ENCODE measurements at places on chromosomes 6 and 20.

DNA sequence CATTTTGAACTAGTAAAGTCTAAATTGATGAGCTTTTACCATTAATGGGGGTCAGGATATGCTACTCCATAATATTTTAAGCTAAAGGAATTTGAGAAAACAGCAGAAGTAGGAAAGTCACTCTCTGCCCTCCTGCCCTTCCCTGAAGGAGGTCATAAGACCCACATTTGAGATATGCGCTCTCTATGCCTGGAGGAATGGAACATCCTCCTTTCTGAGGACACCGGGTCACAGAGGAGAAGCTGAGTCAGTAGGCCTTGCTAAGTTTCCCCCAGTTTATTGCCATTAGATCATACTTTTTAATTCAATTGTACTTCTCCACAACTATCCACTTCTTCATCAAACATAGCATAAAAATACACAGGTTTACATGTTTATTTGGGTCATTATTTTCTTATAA lies 40.3 kb downstream of the AKAP7 start:
- DNase-seq = no peak

GRCh38 chr20:64239449-64240242 lies 15.9 kb upstream of the PCMTD2 start:
- no peak for DNase-seq

GRCh38 chr6:148285205-148285604 lies 57.4 kb upstream of the SASH1 start:
- no peak for DNase-seq

DNA sequence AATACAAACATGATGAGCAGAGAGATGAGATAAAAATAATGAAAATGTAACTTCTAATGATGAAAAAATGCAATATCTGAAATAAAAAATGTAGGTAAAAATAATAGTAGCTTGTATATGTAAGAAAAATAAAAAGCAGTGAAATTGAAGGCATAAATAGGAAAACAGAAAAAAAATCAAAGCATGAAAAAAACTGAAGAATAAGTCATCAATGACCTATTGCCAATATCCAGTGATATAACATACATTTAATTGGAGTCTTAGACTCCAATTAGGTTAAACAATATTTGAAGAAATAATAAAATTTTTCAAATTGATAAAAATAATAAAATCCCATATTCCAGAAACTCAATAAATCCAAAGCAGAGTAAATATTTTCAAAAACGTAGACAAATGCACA lies 114.0 kb upstream of the HDGFL1 start:
- no peak for DNase-seq

DNA sequence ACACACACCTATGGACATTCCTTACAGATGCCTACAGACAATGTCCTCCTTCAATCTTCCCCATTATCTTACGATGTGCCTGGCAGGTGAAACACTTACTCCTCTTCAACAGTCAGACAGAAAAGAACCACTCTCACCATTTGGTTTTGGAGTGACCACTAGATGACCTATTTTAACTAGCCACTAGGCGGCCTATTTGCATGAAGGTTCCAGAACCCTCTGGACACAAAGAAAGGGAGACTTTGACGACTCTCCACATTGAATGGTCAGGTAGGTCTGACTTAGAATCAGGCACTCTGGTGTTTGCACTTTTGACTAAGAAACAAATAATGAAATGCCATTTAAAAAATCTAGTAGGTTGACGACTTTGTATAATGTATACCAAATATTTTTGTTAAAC lies 42.0 kb downstream of the PNLDC1 start:
- no peak for DNase-seq

- DNase-seq = no peak
Measured at GRCh38 chr20:50445354-50446151, 64.6 kb upstream of the PTPN1 start.

- no peak for DNase-seq
Measured at GRCh38 chr6:154768280-154768679, 35.1 kb downstream of the SCAF8 start.

- DNase-seq = no peak
Measured at GRCh38 chr6:133983099-133983939, 30.3 kb downstream of the TBPL1 start.

DNA sequence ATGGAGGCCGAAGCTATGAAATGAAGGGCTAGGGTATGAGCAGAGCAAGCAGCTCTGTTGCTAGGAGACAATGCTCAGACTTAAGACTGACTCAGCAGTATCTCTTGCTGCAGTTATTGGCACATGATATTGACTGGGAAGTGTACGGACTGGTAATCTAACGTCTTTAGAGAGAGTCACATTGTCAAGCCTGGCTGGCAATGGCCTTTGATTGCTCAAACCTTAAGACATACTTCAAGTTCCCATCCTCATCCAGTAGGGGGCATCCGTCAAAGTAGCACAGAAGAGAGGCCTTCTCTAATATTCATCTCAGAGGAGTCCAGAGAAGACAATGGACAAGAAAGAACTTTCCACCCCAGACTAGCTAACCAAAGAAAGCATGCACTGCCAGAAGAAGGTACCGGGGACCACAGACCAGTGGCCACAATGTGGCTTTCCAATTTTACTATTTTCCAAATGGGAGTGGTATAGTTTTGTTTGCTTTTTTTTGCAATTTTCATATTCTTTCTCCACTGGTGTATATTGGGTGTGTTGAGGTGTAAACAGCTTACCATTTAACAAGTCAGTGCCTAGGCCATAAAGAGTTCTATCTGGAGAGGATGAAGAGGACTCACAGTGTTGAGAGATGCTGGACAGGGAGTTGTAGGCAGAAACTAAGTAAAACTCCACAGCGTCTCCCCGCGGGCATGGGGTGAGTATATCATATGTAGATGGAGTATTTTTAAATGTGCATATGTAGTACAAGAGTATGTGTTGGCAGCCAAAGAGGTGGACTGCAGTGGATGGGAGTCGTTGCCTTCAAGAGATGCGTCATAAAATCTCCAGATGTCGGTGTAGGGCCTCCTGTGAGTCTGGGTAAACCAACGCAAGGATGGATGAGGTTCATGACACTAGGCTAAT lies 36.7 kb downstream of the LRFN2 start:
- no peak for DNase-seq

DNA sequence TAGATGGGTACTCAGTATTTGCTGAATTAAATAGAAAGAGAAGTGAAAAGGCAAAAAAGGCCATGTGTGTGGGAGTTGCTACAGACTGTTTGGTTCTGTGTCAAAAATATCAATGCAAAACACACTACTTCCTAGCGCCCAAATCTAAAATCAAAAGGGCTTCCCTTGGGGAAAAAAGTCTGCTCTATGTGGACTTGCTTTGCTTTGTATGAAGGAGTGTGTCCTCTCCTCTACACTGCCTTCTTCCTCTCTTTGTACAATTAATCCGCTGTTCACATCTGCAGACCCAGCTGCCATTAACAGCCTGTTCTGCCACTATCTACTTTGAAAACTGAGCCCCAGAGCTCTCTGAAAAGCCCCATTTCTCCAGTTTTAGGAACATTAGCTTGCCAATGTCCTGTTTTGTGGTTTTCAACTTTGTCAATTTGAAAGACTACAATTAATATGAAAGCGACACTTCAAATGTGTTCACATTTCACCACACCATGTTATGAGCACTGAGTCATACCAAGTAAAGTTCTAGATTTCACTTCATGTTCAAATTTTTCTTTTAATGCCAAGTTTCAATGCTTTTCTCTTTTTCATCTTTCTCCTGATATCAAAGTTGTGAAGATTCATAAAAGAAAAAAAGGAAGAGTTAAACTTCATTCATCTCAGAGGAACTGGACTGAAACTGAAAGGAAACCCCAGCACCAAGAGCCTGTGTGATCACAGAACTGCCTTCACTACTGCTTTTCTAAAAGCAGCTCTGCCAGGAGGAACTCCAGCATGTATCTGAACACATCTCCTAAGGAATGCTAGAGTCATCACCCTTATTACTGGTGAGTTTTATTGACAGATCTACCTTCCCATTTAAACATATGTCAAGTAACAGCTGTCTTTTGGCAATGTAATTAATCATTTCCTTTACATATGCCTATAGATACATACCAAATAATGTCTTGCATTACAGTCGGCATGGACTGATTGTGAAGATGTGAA lies 102.6 kb downstream of the KIF13A start:
- DNase-seq = no peak

DNA sequence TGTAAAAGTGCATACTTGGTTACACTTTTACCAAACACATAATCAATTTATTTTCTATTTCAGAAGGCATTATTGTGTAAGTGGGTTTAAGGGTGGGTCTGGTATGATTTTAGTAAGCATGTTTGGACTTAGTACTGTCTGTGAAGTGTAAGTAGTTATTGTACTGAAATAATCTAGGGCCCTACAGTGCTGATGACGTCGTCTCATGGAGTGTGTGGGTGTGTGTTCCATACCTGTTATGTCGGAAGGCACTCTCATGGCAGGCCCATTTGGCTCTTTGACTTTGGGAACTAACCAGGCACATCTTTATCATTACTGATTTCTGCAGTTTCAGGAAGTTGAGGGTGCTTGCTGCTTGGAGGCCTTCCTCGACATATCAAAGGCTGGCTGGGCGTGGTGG lies 155.1 kb downstream of the SASH1 start:
- no peak for DNase-seq

- no peak for DNase-seq
Measured at GRCh38 chr6:4880363-4880762, 104.2 kb downstream of the CDYL start.

GRCh38 chr6:12339808-12340487 lies 49.8 kb downstream of the EDN1 start:
- DNase-seq = no peak

- DNase-seq = no peak
Measured at GRCh38 chr6:108156938-108157233, 8.9 kb upstream of the NR2E1 start.

- no peak for DNase-seq
Measured at GRCh38 chr20:62122654-62123449, 577 bp downstream of the LSM14B start.

GRCh38 chr6:47348316-47348863 lies 38.7 kb upstream of the TNFRSF21 start:
- no peak for DNase-seq

GRCh38 chr6:99393366-99393697 lies 663 bp downstream of the COQ3 start:
- no peak for DNase-seq

DNA sequence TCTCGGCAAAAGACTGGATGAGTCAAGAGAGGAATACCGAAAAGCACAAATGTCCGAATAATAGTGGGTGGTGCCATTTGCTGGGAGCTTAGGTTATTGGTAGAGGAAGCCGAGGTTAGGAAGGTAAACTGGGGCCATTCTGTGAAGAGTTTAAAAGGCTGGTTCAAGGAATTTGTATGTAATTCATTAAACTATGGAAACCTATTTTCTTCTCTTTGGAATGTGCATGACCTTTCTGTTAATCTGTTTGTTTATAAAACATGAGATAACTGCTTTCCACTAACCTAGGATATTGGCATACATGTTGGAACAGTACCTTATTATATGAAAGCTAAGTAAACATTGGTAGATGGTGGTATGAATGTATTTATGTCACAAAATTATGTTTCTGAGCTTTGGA lies 71.8 kb downstream of the LCA5 start:
- DNase-seq = no peak

GRCh38 chr20:8386991-8387390 lies 254.9 kb downstream of the PLCB1 start:
- no peak for DNase-seq

DNA sequence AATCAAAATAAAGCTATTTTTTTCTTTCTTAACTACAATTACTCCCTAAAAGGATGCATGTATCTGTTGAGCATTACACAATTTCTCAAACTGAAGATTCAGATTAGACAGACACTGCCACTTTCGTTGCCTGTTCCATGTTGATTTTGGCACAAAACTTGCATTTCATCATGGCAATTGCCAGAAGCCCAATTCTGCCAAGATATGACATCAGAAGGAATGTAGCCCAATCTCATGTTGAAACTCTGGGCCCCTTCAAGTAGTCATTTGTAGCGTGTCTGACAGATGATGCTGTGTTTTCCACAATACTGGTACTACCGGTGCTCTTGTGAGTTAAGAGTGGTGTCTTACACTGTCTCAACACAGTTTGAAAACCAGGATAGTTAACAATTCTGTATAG lies 705.4 kb downstream of the PTPRT start:
- no peak for DNase-seq

DNA sequence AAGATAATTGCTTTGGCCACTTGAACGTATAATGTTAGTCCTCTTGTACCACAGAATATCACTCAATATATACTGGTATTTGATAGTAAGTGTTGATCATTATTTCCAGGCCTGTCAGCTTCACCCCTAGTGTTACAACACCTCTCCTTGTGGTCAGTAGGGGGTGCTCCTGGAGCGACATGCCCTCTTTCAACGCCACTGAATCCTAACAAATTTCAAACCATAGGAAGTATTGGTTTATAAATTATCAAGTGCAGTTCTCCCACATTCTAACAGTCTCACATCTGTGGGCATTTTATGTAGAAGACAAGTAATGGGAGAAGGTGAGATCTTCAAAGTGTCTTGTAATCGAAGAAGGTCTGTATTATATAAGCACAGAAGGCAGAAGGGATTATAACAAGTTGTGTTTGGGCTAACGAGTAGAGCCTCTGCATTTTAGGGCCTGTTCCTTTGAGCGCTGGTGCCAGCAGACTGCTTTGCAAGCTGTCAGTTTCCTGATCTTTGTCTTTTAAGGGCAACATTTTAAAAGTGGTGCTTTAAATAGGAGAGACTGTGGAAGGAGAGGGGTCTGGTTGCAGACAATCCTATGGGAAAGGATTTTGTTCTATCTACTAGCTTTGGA lies 57.1 kb upstream of the CEP162 start:
- no peak for DNase-seq

DNA sequence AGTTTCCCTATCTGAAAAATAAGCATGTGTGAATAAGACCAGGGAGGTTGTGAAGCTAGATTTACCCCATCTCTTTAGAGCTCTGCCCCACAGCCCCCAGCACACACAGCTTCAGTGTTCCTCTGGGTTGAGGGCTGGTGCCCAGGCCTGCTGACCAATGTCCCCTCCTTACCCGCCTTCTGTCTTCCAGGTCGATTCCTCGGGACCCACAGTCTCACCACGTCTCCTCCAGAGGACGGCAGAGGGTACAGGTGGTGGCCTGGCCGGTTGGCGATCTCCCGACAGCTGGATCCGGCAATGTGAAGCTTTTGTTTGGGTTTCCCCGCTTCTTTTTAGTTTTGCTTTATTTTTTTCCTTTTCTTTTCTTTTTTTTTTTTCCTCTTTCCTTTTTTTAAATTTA lies 42.0 kb downstream of the STK35 start:
- no peak for DNase-seq

DNA sequence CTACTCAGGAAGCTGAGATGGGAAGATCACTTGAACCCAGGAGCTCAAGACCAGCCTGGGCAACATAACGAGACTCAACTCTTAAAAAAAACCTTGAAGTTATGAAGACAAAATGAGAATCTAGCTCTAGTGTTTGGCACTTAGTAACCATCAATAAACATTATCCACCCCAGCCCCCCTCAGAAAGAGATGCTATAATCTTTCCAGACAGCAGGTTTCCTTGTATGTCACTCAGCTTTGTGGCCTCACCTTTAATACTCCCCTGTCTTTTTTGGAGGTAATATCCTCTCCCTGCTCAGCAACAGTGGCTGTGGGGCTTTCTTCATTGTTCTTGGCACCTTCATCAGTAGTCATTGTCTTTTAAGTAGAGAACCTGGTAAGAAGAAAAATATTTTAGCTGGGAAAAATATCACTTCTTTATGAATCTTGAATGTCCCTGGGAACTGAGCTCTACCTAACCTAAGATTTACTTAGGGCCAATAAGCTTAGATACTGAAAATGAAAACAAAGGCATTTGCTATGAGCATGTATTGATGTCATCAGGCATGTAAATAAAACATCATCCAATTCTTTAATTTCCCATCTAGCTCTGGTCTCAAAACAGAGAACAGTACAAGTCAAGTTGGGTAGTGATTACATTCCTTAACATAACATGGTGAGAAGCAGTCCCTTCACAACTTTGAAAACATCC lies 46.1 kb downstream of the FKBP5 start:
- DNase-seq = no peak
